ENCODE measurements at places on chromosomes 1 and 21. TPM values are rescaled to one million over a fixed set of nuclear protein-coding genes. Genes with fewer than 3 reads are reported as not detected.

GRCh38 chr21:42518215-42518614 lies 4.6 kb downstream of the SLC37A1 start:
- peak; percentile 86 for DNase-seq

DNA sequence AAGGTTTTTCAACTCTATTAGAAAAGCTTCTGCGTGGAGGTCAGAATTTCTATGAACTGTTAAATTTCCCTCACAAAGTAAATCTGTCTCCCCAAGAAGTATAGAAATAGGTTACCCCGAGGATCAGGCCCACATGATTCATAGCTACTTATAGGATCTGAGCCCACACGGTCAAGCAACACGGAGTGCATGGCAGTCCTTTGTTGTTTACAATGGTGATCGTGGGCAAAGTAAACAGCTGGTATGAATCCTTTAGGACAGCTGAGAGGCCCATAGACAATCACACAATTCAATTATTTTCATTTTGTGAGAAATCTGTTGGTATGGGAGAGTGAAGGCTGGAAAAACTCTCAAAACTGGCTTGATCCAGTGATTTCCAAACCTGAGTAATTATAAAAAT lies 58.9 kb upstream of the RCOR3 start:
- DNase-seq = no peak

GRCh38 chr1:202173993-202174392 lies 13.6 kb upstream of the PTPN7 start:
- DNase-seq = no peak

GRCh38 chr1:50139339-50140181 lies 30.8 kb downstream of the ELAVL4 start:
- DNase-seq = no peak

GRCh38 chr1:248821101-248821500 lies 4.6 kb downstream of the SH3BP5L start:
- peak; percentile 60 for DNase-seq

Gene SLC2A5
- total RNA-seq = not detected
